ENCODE measurements at places on chromosomes 16 and 17.

- peak; percentile 64 for DNase-seq
Observed at GRCh38 chr16:351804-352520, 561 bp downstream of the AXIN1 start.

DNA sequence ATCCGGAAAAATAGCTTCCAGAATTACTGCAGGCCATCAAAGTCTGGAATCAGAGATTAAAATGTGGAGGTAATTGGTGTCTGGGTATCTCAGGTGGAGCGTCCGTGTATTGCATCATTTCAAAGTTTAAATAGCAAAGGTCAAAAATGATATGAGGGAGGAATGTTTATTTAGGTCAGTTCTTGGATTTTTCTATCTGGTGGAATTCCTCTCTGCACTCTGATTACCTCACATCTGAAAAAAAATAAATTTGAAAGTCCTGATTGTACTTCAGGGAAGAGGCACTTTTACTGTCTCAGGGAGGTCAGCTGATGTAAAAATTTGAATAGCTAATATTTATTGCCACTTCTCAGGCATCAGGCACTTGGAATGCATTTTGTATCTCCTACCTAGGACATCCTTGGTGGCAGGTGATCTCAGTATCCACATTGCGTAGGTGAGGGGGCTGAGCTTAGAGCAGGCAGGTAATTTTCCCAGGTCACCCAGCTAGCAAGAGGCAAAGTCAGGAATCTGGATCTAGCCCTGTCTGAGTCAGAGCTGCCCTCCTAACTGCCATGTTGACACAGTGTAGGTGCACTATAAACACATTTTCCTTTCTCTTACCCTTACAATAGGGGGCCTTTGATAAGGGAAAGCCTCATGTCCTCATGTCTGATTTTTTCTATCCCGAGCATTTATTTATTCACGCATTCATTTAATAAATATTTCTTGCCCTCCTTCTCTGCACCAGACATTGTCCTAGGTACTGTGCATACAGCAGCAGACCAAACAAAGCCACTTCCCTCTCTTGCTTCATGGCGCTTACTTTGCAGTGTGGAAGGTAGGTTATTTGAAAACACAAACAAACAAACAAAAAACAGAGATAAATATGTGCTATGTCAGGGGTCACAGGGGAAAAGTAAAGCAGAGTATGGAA, 454.3 kb downstream of the HAPSTR1 start:
- no peak for DNase-seq

- DNase-seq, result no peak
Observed at GRCh38 chr17:72527789-72528188, 407.0 kb downstream of the SOX9 start.

GRCh38 chr16:28524681-28525171, 14.0 kb downstream of the NUPR1 start:
- DNase-seq, result no peak

DNA sequence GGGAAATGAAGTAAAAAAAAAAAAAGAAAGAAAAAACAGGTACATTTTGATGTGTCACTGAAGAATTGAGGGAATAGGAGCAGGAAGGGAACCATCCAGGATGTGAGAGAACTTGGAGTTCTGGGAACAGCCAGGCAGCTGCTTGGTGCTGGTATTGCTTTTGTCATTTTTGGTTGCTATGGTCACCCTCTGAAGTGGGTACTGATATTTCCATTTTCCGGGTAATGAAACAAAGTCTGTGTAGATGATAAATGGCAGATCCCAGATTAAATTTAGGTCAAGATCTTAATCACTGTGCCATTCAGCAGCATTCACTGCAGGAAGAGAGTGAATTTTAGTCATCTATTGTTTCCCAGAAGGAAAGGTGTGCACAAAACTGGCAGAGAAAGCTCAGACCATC, 93.6 kb downstream of the ABCA8 start:
- DNase-seq, result no peak

GRCh38 chr16:56345406-56346050, 79.8 kb downstream of the AMFR start:
- DNase-seq, result no peak

DNA sequence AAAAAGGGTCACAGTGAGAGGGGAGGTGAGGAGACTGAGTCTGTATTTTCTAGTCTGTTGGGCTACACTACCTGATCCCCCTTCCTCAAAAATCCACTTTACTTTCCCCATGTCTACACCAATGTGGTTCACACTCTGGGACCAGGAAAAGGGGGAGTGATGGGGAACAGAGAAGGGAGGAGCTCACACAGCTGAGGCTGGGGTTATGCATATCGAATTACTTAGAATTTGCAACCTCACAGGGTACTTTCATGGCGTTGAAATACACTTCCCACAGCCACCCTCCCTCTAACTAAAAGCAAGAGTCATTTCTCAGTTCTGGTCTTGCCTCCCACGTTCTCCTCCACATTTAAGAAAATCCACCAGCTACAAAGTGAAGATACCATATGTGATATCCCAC, 14.1 kb downstream of the MAPT start:
- DNase-seq, result peak; percentile 72

GRCh38 chr16:87180069-87180468, 137.1 kb downstream of the C16orf95 start:
- no peak for DNase-seq

GRCh38 chr17:73550556-73550955, 93.7 kb downstream of the SDK2 start:
- no peak for DNase-seq

DNA sequence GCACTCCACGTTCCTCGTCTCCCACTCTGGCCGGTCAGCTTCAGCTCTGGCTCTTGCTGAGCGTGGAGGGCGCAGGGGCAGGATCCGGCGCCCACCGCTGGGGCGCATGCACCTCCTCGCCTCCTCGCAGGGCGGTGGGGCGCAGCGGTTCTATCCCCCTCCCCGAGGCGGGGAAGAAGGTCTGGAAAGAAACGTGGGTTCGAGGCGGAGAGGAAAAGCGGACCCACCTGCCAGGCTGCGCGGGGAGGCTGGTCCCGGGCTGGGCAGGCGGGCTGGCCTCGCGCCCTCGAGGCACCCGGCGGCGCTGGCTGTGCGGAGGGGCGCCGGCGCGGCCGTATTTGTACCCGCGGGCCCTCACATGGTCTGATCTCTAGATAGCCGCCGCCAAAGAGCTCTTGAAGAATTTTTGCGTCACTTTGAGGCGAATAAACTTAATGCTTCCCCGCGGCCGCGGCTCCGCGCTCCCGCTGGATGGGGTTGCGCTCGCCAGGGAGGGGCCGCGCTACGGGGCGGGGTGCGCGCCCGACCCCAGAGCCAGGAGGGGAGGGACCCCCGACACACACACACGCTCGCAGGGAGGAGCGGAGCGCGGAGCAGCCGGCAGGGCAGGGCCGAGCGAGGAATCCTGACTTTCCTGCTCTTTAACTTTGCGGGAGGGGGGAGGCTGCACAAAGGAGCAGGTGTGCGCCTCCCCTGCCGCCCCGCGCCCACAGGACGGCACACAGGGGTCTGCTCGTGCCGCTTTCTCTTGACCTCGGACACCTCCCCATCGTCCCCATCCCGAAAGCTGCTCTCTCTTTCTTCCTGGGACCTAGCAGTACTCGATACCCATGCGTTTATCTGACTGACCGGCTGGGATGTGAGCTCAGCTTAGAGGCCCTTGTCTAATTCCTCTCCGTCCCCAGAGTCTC, at the start of gene SLC6A4:
SLC6A4 (minus strand) TSS at position 312 of the 911 bp plus-strand sequence. CDS start 13,739 bp downstream, outside the sequence.
- DNase-seq, result peak; percentile 44

DNA sequence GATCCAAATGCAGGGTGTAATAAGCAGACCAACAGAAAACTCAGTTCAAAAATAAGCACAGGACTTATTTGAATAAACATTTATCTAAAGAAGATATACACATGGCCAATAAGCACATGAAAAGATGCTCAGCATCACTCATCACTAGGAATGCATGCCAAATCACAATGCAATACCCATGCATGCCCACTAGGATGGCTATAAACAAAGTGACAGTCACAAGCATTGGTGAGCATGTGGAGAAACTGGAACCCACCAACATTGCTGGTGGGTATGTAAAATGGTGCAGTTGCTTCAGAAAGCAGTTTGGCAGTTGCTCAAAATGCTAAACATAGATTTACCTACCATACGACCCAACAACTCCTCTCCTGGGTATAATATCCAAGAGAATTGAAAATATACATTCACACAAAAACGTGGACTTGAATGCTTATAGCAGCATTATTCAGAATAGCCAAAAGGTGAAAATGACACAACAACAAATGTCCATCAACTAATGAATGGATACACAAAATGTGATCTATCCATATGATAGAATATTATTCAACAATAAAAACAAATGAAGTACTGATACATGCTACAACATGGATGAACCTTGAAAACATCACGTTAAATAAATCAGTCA, 20.1 kb downstream of the UBE2O start:
- DNase-seq, result peak; percentile 22

DNA sequence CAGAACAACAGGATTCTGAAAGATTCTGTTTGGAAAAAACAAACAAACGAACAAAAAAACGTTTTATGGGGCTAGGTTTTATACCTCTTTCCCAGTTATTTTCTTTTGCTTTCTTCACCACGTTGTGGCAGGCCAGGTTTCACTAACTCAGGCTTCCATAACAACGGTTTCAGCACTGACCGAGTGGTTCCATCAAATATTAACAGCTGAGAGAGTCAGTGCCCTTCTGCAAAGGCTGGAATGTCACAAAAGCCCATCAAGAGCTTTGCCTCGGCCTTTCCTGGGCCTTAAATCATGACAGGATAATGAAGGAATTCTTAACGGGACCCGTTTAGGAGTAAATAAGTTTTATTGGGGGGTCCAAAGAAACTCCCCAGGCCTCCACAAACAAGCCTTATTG, 34.2 kb downstream of the MPHOSPH6 start:
- no peak for DNase-seq

DNA sequence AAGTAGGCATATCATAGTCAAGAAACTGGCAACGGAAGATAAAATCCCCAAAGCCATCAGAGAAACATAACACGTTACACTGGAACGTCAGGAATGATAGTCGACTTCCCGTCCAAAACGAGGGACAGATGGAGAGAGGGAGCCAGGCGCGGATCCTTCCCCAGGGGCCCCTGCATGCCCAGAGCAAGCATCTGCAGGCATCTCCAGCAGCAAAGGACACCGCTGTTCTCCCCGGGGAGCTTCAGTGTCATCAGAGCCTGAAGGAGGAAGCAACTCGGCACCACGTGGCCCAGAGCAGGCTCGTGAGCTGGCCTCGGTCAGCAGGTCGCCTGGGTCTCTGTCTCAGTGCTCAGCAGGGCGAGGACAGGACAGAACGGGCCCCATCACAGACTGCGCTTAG, 50.1 kb downstream of the LMF1 start:
- DNase-seq, result no peak

GRCh38 chr17:13485327-13485726, 116.4 kb downstream of the HS3ST3A1 start:
- DNase-seq, result no peak

Data from NCI-H69 (cell line).